ENCODE measurements at places on chromosomes 1 and 21. TPM values are rescaled to one million over a fixed set of nuclear protein-coding genes. Genes with fewer than 3 reads are reported as not detected.
A peak's percentile ranks its signal among the peaks of the same experiment; 100 is the strongest.

The OR2L5 gene
- total RNA-seq = not detected

The GPATCH3 gene
- 12.9 TPM for total RNA-seq

The GJB3 gene
- total RNA-seq = 1.1 TPM

The PDE9A gene
- total RNA-seq = 10.6 TPM

The BACE2 gene
- total RNA-seq = 58.2 TPM

The FAM163A gene
- total RNA-seq = 0.67 TPM

The GOLT1A gene
- not detected for total RNA-seq

The MUL1 gene
- 26.5 TPM for total RNA-seq

The HLX gene
- total RNA-seq = 16.5 TPM

The MARCKSL1 gene
- 4.0 TPM for total RNA-seq

The RGS16 gene
- total RNA-seq = 1.4 TPM

The C1orf226 gene
- 10.2 TPM for total RNA-seq

The MTMR11 gene
- 15.1 TPM for total RNA-seq

- ATAC-seq = no peak
Measured at GRCh38 chr1:170634824-170635410, 29.0 kb upstream of the PRRX1 start.

GRCh38 chr21:24895885-24896734 lies 711.2 kb downstream of the MRPL39 start:
- ATAC-seq = no peak

GRCh38 chr1:244322791-244323521 lies 128.8 kb downstream of the ADSS2 start:
- ATAC-seq = peak; percentile 86

DNA sequence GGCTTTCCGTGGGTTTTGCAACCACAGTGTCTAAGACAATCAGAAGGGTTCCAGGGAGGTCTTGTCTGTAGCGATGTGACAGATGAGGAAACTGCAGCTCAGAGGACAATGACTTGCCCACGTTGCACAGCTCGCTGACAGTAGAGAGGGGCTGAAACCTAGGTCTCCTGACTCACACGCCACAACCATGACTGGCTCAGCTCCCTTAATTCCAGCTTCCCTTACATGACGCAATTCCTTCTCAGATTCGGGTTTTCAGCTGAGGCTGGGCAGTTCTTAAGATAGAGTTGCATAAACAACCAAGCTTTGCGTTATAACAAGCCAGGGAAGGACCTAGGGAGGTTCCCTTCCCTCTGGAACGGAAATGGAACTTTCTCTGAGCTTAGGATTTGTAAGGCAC lies 36.3 kb downstream of the DHCR24 start:
- peak; percentile 85 for ATAC-seq

DNA sequence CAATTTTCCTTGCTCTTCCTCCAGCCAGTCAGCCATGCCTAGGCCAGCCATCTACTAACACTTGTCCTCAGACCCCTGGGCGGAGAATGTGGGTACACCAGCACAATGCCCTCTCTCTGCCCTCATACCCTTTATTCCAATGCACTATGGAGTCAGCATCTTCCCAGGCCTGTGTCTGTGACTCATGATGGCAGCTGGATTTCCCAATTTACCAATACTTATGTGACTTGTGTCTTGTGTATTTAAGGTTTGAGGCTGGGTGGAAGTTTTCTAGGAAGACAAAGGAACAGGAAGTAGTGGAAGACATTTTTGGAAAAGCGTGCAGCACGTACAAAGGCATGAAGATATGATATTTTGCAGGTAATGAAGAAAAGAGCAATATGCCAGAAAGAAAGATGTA lies 114.3 kb downstream of the NMNAT2 start:
- no peak for ATAC-seq

DNA sequence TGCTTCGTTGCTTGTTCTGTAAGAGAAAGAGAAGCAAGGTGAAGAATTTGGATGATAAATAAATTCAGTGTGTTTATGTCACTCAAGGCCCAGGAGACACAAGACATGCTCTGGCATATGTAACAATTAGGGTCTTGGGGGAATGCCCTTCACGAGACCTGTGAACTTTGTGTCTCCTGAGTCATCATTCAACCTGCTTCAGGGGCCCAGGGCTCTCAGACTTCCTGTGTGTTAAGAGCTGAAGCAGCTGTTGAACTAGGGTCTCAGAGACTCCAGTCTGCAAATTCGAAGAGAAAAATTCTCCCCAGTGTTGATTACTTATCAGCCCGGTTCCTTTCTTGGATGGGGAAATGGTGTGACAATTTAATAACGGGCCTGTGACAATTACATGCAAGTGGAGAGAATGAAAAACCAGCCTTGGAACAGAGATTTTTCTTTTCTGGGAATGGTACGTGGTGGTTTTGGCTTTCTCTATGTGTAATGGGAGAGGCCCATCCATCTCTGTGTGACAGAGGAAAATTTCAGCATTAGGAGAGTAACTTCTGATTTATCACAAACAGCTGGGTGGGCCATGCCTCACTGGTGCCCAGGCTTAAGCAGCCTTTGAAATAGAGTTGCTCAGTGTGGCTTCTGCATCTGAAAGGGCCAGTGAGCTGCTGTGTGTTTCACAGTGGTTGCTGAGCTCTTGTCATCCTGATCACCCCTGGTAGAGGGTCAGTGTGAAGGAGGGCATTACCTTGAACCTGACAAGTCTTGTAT lies 22.4 kb downstream of the HUNK start:
- ATAC-seq = no peak

GRCh38 chr1:60141276-60141675 lies 67.7 kb upstream of the C1orf87 start:
- ATAC-seq = no peak

DNA sequence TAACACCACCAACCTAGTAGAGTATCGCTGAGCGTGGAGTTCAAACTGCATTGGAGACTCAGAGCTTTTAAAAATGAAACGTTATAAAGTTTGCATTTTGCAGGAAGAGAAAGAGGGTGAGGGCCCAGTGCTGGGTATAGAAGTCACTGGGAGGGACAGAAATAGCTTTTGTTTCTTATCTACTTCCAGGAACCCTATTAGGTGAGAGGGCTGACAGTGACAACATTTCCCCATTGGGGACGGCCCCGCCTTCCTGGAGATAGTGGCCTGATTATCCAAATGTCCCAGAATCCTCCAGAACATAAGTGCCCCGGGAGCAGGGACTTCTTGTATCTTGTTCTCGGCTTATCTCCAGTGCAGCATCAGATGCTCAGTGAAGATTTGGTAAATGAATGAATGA lies 574.9 kb downstream of the PTPRU start:
- ATAC-seq = no peak

DNA sequence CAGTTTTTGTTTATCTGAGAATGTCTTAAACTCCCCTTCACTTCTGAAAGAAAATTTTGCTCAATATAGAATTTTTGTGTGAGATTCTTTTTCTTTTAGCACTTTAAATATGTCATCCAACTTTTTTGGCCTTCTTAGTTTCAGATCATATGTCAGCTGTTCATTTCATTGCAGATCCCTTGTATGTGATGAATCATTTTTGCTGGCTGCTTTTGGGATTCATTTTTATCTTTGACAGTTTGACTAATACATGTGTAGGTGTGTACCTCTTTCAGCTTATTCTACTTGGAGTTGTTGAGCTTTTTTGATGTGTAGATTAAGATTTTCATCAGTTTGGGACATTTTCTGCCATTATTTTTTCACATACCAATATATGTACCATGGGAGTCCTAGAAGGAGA lies 156.8 kb downstream of the FASLG start:
- ATAC-seq = no peak

GRCh38 chr1:20395255-20395654 lies 90.8 kb downstream of the CAMK2N1 start:
- no peak for ATAC-seq

DNA sequence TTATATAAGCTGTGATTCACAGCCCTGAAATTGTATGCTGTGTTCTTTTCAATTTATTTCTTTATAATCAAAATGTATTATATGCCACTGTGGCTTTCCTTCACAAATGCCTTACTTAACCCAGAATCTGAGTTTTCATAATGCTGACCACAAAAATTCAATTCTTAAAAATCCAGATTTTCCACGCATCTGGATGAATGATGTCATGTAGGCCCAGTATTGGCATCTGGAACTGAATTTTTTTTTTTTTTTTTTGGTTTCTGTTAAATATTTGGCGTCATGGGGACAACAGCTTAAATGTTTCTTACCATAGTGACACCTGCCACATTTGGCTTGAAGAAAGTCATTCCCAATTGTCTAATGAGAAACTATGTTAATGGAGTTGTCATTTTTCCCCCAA lies 296.8 kb downstream of the TM2D1 start:
- no peak for ATAC-seq

DNA sequence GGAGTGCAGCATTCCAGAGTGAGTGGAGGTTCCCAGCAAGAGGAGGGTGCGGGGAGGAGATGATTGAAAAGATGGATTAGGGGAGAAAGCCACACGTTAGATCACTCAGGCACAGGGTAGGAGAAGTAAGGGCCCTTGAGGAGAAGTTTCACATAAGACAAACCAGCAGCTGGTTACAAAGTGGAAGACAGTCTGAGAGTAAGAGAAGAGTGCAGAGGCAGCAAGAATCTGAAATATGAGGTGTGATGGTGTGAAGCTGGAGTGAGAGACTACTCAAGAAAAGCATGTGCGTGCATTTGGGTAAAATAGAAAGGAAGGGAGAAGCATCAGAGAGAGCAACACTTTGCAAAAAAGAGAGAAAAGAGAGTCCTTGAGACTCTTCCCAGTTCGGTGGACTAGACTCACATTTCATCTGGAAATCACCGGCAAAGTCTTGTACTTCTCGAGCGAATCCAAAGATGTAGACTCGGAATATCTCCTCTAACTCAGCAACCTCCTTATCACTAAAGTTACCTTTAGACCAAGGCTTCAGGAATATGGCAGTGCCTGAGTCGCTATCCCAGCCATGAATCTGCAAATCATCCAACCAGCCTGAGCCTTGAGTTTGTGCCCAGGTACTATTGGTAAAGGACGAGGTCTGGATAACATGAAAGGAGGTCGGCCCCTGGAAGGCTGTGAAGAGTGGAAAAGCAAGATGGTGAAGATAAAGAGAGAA lies 783 bp downstream of the CD1B start:
- ATAC-seq = no peak

- no peak for ATAC-seq
Measured at GRCh38 chr1:90359994-90360393, 357.1 kb downstream of the BARHL2 start.

DNA sequence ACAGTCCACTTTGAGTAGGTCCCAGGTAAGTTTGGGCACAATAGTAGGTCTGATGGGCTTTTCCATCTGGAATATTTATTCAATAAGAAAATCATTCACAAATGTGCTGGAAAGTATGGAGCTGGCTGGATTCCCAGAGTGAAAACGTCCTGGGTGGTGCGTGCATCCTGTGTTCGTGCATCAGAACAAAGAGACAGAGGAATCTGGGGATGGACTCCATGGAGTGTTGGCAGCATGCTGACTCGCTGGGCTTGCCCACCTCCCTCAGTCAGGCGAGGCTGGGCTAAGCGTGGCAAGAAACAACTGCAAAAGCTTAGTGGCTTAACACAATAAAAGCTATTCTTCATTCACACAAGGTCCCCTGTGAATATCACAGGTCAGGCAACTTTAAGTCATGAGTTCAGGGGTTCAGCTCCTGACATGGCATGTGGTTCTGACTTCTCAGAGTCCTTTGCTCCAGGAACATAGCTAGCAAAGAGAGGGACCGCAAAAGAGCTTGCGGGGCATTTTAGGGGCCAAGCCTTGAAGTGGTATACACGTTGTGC lies 151.6 kb upstream of the ZNF644 start:
- ATAC-seq = no peak

DNA sequence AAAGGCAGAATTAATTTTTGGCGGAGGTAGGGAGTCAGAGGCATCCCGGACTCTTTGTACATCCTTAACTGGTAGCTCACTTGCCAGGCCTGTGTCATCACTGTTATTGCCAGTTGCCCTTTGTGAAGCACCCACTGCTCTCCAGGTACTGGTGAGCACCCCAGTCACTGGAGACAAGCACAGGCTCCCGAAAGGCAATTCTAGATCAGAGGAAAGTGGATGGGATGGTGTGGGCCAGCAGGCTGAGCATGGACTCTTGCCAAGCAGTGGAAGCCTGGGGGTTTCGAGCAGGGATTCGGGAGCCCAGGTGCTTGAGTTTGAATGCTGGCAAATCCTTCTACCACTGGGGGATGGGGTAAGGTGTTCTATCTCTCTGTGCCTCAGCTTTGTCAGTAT lies 551.1 kb downstream of the MATN1 start:
- no peak for ATAC-seq

DNA sequence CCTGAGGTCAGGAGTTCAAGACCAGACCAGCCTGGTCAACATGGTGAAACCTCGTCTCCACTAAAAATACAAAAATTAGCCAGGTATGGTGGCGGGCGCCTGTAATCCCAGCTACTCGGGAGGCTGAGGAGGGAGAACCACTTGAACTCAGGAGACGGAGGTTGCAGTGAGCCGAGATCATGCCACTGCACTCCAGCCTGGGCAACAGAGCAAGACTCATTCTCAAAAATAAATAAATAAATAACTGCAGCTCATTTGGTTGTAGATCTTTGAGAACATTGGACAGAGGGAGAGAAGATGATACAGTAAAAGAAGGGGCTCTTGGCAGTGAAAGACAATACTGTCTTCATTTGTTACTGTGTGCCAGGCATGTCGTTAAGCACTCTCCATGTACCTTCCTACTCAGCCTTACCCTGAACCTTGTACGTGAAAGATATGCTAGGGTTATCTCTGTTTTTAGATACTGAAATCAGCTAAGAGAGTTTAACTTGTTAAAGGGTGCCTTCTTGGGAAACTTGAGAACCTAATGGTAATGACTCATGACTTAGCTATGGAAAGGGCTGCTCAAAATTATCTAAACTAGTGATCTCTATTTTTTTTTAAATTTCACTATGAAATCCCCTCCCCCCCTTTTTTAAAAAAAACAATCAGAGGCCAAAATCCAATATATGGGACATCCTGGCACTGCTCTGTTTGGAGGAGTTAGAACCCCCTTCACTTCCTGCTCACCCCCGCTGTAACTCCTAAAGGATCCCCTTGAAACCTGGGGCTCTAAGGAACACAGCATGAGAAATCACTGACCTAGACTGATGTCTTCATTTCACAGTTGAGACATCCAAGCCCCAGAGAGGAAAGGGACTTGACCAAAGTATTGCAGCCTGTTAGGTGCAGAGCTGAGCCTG lies 6.8 kb upstream of the KPNA6 start:
- no peak for ATAC-seq

- ATAC-seq = no peak
Measured at GRCh38 chr1:167486090-167486824, 32.1 kb downstream of the CD247 start.

GRCh38 chr1:165289556-165289955 lies 67.0 kb downstream of the LMX1A start:
- no peak for ATAC-seq

- no peak for ATAC-seq
Measured at GRCh38 chr1:201262963-201263608, 20.2 kb upstream of the PKP1 start.

DNA sequence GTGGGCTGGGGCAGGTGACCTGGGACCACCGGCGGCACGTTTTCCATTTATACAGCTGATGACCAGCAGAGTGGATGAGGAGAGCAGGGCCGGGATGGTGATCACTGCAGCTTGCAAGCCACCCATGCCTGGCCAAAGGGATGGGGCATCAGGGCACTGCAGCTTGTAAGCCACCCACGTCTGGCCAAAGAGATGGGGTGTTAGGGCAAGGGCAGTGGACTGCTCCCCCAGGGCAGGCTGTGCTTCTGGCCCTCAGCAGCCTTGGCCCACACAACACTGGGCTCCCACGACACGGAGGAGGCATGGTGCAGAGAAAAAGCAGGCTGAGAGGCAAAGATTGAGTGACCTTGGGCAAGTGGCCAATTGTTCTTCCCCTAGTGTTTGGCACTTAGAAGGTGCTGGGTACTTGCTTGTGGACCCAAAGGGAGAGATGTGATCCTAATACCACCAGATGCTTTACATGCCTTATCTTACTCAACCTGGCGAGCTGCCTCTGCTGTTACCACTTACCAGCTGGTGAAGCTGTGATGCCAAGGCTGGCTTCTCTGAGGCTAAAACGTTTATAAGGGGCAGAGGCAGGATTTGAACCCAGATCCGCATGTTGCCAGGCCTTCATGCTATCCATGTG lies 48.3 kb downstream of the TRIM62 start:
- ATAC-seq = no peak

All from gastroesophageal sphincter (tissue), 4 donors.